ENCODE measurements at places on chromosomes 4 and X. TPM values are rescaled to one million over a fixed set of nuclear protein-coding genes. Genes with fewer than 3 reads are reported as not detected.

GRCh38 chr4:114879916-114880669, 233.3 kb downstream of the NDST4 start:
- no peak for DNase-seq

DNA sequence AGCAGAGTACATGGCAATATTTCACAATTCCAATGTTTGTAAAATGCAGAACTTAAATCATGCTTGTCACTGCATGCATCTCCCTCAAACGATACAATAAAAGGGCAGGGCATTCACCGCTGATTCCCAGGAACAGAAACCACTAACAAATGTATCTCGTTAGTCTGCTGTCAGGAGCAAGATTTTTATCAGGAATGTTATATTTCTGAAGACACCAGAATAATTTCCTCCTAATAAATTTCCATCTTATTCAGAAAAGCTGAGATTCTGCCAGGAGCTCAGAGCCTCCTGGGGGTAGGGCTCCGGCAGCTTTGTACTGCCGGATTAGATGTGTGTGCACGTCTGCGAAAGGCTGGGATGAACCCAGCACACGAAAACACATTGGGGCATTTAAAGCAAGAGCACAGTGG, 54.0 kb upstream of the LDB2 start:
- DNase-seq = no peak

GRCh38 chrX:49879656-49880277, 483 bp downstream of the USP27X start:
- no peak for DNase-seq

- DNase-seq = no peak
Observed at GRCh38 chr4:55498051-55498450, 48.7 kb downstream of the CLOCK start.

DNA sequence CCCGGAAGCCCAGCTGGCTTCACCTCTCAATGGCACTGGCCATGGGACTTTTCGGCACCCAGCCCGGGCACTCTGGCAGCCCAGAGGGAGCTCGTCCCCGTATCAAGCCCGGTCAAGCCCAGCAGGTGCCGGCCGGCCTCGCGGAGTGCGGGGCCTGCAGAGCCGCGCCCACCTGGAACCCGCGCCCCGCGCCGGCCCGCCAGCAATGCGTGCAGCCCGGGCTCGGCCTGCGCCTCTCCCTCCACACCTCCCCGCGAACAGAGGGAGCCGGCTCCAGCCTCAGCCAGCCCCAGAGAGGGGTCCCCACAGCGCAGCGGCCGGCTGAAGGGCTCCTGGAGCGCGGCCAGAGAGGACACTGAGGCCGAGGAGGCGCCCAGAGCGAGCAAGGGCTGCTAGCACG, 133.6 kb upstream of the FRG1 start:
- no peak for DNase-seq

Gene LRCH2
- total RNA-seq = 10.5 TPM

Gene AFAP1
- total RNA-seq = 107 TPM

DNA sequence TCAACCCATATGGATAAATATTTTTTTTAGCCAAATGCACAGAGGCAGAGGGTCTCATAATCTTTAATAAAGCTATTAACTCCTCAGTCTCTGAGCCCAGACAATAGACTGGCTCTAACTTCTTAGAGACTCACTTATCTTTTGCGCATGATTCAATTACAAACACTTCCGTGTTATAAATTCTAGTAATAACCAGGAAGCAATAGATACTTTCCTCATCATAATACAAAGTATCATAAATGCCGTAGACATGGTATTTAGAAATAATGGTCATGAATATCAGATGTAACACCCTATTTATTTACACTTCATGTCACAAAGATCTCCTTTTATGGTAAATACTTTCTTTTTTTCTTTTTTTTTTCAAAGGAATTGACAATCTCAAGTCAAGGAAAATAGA, 4.4 kb upstream of the GIMD1 start:
- DNase-seq = no peak

DNA sequence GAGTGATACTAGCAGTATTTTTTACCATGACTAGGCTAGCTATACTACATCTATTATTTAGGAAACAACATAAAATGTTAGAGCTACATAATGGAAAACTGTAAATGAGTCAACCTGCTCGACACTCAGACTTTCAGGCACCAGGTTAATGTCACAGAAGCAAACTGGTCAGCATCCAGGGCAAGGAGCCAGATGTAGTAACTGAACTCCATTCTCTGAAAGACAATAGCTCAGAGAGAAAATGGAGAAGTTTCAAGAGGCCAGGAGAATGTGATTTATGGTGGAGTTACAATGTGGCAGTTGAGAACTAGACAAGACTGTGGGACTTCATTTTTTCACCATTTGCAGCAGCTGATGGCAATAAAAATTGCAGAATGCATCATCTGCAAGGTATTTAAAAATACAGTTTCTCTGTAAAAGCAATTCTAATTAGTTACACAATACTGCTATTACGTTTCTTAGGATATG, 342.7 kb upstream of the PABPC4L start:
- DNase-seq = no peak

- DNase-seq = no peak
Observed at GRCh38 chr4:145818011-145818410, 120.6 kb downstream of the ZNF827 start.

DNA sequence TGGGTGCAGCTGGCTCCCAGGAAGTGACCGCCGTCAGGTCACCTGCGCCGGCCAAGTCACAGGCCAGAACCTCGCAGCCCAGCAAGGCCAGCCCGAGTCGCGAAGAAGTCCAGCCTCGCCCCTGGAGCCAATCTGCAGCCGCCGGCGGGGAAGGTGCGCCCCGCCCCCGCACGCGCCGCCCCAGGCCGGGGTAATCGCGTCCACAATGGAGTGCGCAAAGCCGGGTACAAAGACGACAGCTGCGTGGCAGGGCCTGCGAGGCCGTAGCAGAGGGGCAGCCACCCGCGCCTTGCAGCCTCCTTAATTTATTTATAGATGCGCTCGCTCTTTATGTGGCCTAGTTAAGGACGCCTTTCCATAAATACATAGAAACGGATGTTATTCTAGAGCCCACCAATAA, 139.4 kb upstream of the CPEB2 start:
- no peak for DNase-seq

DNA sequence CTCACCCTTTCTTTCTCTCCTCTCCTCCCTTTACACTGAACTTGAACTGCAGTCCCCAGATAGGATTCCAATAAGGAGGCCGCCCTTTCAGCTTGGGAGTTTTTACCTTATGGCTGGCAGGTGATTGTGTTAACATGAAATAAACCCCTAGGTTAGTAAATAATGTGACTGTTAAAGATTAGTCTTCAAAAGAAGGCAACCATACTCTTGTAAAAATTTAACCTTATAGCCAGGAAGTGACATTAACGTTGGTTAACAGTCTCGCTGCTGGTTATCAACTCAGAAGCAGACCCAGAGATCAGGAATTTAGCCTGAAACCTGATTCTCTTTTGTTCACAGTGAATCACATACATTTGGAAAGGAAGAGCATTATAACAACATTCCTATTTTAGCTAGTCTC, 15.2 kb downstream of the FHDC1 start:
- DNase-seq = no peak

DNA sequence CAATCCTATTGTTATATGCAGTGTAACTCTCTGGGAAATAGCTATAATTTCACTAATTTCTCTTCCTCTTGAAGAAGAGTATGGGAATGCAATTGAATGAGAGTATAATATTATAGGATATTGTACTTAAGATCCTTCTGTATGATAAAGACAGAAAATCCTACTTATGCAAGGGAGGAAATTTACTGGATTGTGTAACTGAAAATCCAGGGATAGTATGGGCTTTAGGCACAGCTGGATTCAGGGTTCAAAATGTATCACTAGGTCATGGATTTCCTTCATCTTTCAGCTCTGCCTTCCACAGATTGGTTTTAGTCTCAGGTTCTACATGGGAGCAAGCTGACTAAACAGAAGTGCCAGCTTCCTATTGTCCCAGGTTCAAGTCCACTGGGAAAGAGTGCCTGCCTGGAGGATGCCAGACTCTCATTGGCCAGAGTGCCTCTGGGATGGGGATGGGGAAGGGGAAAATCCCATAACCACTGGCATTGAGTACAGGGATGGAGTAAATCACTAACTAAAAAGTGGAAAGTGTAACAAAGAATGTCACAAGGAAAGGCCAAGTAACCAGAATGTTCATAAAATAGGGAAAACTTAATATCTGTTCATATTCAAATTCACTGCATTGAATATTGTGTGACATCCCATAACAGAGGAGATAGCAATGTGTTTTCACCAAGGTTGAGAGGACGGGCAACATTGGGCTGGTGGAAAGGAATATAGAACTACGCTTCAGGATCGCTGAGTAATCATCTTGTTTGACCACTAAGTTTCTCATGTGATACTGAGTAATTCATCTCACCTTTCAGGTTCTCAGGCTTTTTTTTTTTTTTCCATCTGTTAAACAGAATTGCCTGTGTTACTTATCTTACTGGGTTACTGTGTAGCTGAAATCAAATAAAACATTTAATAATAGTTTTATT, 75.7 kb downstream of the ANXA3 start:
- DNase-seq = no peak

GRCh38 chr4:152810715-152811287, 31.0 kb downstream of the ARFIP1 start:
- no peak for DNase-seq

GRCh38 chrX:124362072-124362471, 15.7 kb downstream of the SH2D1A start:
- DNase-seq = no peak

DNA sequence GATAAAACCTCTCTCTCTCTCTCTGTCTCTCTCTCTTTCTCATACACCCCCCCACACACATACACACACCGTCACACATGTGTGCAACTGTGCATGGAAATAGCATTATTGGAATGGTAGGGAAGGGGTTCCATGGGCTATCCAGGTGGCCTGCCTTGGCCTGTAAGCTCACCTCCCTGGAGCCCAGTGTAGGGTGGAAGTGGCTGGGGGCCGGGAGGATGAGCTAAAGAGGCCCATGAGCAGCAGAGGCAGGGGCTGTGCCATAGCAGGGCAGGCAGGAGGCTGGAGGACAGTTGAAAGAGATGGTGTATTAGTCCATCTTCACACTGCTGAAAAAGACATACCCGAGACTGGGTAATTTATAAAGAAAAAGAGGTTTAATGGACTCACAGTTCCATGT, 74.2 kb downstream of the CYTL1 start:
- no peak for DNase-seq

- no peak for DNase-seq
Observed at GRCh38 chrX:37776987-37777325, 2.9 kb upstream of the CYBB start.

DNA sequence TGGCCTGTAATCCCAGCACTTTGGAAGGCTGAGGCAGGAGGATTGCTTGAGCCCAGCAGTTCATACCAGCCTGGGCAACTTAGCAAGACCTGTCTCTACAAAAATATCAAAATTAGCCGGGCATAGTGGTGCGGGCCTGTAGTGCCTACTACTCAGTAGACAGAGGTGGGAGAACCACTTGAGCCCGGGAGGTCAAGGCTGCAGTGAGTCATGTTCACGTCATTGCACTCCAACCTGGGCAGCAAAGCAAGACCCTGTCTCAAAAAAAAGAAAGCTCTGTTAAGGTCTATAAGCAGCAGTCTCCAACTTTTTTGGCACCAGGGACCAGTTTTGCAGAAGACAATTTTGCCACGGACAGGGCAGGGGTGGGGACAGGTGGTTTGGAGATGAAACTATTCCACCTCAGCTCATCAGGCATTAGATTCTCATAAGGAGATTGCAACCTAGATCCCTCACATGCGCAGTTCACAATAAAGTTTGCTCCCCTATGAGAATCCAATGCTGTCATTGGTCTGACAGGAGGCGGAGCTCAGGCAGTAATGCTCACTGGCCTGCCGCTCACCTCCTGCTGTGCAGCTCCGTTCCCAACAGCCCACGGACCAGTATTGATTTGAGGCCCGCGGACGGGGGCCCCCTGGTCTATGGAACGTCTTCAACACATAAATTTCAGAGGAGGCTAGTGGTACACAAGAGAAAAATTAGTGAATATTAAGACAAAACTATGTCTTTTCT, 67.9 kb downstream of the KLHL8 start:
- DNase-seq = no peak

DNA sequence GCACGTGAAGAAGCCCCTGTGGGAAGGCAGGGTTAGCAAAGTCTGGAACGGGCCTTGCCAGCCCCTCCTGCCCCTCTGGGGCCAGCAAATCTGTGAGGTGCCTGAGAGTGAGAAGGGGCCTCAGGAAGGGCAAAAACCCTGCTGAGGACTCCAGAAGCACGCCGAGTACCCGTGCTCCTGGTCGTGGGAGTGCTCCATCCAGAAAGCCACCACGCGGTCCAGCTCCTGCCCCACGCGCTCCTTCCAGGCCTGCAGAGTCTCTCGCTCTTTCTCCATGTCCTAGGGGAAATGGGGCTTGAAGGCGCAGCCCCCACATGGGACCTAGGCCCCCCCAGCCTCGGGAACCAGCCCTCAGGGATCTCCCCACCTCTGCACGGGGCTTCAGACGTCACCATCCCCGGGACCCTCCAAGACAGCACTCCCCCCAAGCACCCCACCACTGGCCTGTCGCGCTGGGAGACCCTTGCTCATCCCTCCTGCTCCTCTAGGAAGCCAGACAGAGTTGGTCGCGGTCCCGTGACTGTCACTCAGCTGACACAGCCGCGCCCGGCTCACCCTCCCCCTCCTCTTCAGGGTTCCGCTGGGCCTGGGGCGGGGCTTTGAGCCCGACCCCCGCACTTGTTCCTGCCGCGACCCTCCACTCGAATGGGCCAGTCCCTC, at the start of gene RENBP:
TSS of gene RENBP (minus strand) at position 504 of the 660 bp plus-strand sequence. CDS start at position 471, 33 bp downstream.
- DNase-seq = no peak

- DNase-seq = no peak
Observed at GRCh38 chrX:117645639-117646038, 471.0 kb downstream of the KLHL13 start.

Gene COPS4
- total RNA-seq = 37.5 TPM

Gene QRFPR
- not detected for total RNA-seq

Gene MAGEE1
- 4.4 TPM for total RNA-seq

- no peak for DNase-seq
Observed at GRCh38 chrX:94361241-94361640, 687.2 kb downstream of the FAM133A start.

DNA sequence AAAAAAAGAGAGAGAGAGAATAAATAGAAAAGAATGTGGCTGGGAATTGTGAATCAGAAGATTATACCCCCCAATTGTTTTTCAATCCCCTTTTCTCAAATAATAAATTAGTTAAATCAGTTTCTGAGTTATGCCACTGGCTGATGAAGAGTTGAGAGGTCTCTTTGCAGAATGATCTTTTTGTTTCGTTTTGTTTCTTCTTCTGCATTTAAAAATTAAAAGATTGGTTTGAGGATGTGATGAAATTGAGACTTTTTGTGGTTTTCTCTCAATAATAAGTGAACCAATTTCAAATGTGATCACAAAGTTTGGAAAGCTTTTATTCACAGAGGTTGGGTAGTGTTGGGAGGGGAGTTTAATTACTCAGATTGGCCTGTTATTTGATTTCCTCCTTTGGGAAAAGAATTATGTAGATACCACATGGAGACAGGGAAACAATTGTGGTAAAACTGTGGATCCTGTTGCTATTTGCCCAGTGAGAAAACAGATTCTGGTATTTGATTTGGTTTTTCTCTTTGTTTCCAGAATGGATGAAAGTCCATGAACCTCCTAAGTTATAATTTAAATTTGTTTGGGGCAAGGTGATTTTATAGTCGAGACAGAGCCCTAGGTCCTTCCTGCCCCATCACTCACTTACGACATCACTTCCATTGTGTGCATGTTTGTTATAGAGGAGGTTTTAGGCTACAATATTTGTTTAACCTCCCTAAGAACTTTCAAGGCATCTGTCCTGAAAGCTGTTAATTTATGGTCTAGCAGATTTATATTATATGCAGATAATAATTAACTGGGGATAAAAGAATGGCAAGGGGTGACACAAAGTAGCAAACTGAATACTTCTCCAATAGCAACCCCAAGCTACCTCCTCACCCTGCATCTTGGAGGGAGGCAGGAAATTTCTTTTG, 92.0 kb upstream of the BMPR1B start:
- DNase-seq = no peak

Gene CXorf49B
- total RNA-seq = not detected

Measured in chondrocyte (in vitro differentiated cells).